ENCODE measurements at places on chromosomes 3 and 15. TPM values are rescaled to one million over a fixed set of nuclear protein-coding genes. Genes with fewer than 3 reads are reported as not detected.

The SLC22A14 gene
- polyA plus RNA-seq: not detected

The FBXO45 gene
- 1.6 TPM for polyA plus RNA-seq

The HHLA2 gene
- 0.07 TPM for polyA plus RNA-seq

The LHFPL4 gene
- polyA plus RNA-seq: 0.08 TPM

The CFAP100 gene
- polyA plus RNA-seq: not detected

The XIRP1 gene
- 0.01 TPM for polyA plus RNA-seq

The KIAA1143 gene
- polyA plus RNA-seq: 4.5 TPM

The RBP2 gene
- polyA plus RNA-seq: not detected

The ATP13A3 gene
- 33.6 TPM for polyA plus RNA-seq

The HTR3D gene
- not detected for polyA plus RNA-seq

The RNF111 gene
- 5.1 TPM for polyA plus RNA-seq

The SPSB4 gene
- polyA plus RNA-seq: 0.57 TPM

The SYNPR gene
- polyA plus RNA-seq: not detected

The EIF4G1 gene
- polyA plus RNA-seq: 253 TPM

The GTPBP8 gene
- polyA plus RNA-seq: 8.4 TPM

The TBC1D21 gene
- not detected for polyA plus RNA-seq

The TERC gene
- polyA plus RNA-seq: not detected

The TTC14 gene
- 18.1 TPM for polyA plus RNA-seq

The SI gene
- polyA plus RNA-seq: not detected

The UACA gene
- polyA plus RNA-seq: 12.5 TPM

The HYAL1 gene
- 156 TPM for polyA plus RNA-seq

The TMCO5A gene
- not detected for polyA plus RNA-seq

The GPR149 gene
- not detected for polyA plus RNA-seq

The ADAMTS9 gene
- polyA plus RNA-seq: 1.3 TPM

The HTR3E gene
- not detected for polyA plus RNA-seq

The ADGRG7 gene
- 7.3 TPM for polyA plus RNA-seq

The CHST13 gene
- polyA plus RNA-seq: 28.3 TPM

The PFKFB4 gene
- polyA plus RNA-seq: 0.78 TPM

The CCDC39 gene
- polyA plus RNA-seq: 0.08 TPM

The IL16 gene
- polyA plus RNA-seq: 1.9 TPM

The NR2E3 gene
- not detected for polyA plus RNA-seq

The TMA7 gene
- polyA plus RNA-seq: 134 TPM

The IL17RB gene
- 17.0 TPM for polyA plus RNA-seq

The FANCD2OS gene
- not detected for polyA plus RNA-seq

The PPP1R14D gene
- polyA plus RNA-seq: not detected

The RRP9 gene
- 11.0 TPM for polyA plus RNA-seq

The TIMP4 gene
- polyA plus RNA-seq: 0.82 TPM

The PHLDB2 gene
- 9.7 TPM for polyA plus RNA-seq

The PLIN1 gene
- 10.2 TPM for polyA plus RNA-seq

The CYP1A2 gene
- 31.7 TPM for polyA plus RNA-seq

The GATM gene
- polyA plus RNA-seq: 401 TPM

The MOBP gene
- polyA plus RNA-seq: not detected

The SLC12A8 gene
- polyA plus RNA-seq: 3.5 TPM

The CAND2 gene
- polyA plus RNA-seq: 0.38 TPM
